ENCODE measurements at places on chromosomes 2 and 18.

DNA sequence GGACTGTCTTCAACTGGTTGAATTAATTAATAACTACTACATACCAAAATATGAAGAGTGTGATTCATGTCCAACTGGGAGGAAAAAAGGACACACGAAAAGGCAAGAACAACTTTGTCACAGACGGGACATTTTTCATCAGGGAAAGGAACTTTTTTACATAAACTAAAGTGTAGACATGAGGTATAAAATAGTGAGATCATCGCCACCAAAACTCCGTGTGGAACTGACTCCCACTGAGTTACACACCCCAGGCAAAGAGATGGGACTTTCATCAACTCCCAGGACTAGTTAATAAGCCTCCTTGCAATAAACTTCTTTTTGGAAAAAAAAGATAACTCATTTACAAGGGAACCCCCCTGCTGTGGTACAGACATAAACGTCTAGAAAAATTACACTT is 12.9 kb upstream of the NMI start:
- DNase-seq = no peak

- no peak for DNase-seq
Measured at GRCh38 chr18:69759046-69759445, 188.6 kb downstream of the CD226 start.

GRCh38 chr18:10775026-10775425 is 249.2 kb downstream of the NAPG start:
- no peak for DNase-seq

DNA sequence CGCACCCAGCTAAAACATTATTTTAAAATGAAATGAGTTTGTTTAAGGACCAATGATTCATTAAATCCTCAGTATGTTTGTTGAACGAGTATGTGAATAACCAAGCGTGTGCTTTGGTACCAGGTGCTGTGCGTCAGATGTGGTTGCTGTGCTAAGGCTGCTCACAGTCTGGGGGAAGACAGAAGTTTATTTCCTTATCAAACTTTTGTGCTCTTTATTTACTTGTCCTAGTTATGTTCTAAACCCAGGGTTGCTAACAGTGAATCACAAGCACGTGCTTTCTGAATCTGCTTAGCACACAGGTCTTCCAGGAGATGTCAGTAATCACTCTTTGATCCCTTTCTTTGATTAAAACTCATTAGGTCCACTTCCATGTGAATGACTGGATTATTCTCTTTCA is 37.0 kb downstream of the RAPGEF4 start:
- DNase-seq = no peak

- DNase-seq = no peak
Measured at GRCh38 chr18:44789710-44790109, 109.0 kb downstream of the SETBP1 start.

GRCh38 chr2:159094173-159094737 is 125.8 kb downstream of the TANC1 start:
- no peak for DNase-seq

DNA sequence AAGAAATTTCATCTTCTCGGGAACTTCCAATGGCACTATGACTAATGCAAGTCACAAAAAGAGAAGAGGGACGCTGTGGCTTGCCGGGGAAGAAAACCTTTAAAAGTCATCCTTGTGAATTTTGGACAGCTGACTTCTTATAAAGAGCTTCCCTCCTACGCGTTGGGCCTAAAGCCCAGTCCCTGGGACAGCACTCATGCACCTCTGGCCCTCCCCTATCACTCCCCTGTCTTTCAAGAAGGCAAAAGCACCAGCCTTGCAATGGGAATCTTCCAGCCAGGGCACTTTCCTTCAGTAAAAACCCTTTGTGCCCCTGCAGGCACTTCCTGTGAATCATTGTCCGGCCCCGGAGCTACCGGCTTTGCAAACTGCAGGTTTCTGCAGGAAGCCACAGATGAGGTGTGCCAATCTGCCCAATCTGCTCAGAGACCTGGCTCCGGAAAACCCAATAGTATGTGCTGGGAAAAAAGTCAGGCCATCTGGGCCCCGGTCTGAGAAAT is 7.1 kb downstream of the MREG start:
- no peak for DNase-seq

- no peak for DNase-seq
Measured at GRCh38 chr2:68784915-68785314, 50.3 kb downstream of the ARHGAP25 start.

- no peak for DNase-seq
Measured at GRCh38 chr2:457262-457661, 169.4 kb upstream of the ALKAL2 start.

DNA sequence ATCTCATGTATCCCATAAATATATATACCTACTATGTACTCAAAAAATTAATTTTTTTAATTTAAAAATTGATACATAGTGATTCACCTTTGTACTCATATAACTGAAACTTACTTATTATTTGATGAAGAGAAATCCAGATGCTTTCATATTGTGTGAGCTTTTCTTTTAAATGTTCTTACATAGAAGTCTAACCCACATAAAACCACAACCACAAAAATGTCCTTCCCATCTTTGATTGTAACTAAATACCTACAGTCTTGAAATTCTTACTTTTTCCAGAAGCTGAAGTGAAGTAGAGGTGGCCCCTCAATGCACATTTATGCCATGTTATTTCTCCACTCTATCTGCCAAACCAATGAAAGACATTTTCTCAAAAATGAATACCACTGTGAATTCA is 117.9 kb upstream of the COL5A2 start:
- DNase-seq = no peak
